HL-60 (cell line): ENCODE measurements at places on chromosomes 6 and 20.

- no peak for DNase-seq
Measured at GRCh38 chr20:32609993-32610392, 24.9 kb upstream of the NOL4L start.

DNA sequence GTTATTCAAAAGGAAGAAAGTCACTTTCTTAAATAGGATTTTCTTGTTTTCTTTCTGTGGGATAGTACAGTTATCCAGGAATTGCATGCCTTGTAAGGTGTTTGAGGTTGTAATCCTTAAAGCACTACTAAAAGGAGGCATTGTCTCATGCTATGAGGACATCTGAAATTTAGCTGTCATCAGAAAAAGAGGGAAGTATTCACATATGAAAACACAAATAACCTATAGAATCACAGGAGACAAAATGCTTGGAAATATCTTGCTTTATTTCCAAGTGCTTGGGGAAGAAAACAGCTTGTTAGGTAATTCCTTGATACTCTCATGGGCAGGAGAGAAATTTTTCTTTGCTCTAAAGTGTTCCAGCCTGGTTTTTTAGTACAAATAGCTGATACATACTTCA lies 40.1 kb downstream of the HECA start:
- no peak for DNase-seq

DNA sequence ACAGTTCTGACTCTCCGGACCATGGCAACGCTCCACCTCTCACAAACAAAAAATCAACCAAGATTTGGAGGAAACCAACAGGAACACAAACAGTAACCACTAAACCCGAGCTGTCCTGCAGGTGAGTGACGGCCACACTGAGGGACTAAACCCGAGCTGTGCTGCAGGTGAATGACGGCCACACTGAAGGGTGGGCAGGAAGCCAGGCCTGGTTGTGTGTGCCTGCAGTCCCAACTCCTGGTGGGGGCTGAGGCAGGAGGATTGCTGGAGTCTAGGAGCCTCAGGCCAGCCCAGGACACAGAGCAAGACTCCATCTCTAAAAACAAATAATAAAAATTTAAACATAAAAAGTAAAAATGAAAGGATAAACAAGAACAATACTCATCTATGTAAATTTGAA lies 80.6 kb downstream of the TAF4 start:
- no peak for DNase-seq

- DNase-seq: no peak
Measured at GRCh38 chr6:107510108-107510507, 20.2 kb downstream of the SOBP start.

- no peak for DNase-seq
Measured at GRCh38 chr6:1609648-1610496, at the start of gene FOXC1. Gene FOXC1, plus strand, starts transcription at chr6:1609915. Its CDS starts 531 bp downstream, at chr6:1610446.

- no peak for DNase-seq
Measured at GRCh38 chr6:152170702-152171667, 363.5 kb downstream of the ESR1 start.
